ENCODE measurements at places on chromosomes 3 and 15.

DNA sequence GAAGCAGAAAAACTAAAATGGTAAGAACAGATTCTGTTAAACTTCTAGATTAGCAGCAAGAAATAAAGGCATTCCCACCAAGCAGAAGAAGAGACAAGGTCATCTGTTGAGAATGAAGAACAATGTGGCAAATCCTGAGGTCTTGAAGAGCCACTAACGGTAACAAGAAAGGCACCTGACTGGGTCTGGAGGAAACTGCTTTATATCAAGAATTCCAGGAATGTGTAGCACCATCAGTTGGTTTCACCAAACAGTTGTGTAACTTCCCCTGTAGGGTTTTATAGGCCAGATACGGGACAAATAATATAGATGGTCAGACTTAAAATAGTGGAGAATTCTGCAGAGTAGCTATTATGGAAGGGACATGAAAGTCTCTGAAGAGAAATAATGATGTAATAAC lies 57.3 kb downstream of the ACAP2 start:
- DNase-seq: no peak

DNA sequence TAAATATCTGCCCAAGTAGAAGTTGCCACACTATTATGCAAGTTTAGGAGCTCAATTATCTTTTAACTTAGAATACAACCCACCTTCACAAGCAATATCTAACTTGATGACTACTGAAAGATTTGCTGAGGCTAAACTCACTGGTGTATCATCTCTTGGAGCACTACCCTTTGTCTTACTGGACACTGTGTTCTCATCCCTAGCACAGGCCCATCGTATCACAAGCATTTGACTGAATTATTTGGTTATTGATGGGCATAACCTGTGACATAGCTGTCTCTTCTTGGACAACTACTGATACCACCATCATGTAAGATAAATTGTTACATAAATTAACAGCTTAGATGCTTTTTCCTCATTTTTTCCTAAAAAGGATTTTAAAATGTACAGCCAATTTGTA lies 216.2 kb upstream of the THBS1 start:
- no peak for DNase-seq

DNA sequence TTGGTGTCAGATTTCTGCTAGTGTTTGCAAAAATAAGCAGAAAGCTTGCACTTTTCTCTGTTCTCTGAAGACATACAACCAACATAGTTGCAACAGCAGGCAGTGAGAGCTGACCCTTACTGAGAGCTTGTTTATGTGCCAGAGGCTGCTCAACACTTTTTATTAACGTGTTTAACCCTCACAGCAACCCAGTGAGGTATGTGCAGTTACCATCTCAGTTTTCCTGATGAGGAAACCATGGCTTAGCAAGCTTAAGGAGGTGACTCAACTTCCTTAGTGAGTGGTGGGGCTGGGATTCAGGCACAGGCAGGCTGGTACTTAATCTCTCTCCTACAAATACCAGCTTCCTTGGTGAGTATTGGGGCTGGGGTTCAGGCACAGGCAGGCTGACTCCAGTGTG lies 158.1 kb upstream of the CTDSPL start:
- no peak for DNase-seq

DNA sequence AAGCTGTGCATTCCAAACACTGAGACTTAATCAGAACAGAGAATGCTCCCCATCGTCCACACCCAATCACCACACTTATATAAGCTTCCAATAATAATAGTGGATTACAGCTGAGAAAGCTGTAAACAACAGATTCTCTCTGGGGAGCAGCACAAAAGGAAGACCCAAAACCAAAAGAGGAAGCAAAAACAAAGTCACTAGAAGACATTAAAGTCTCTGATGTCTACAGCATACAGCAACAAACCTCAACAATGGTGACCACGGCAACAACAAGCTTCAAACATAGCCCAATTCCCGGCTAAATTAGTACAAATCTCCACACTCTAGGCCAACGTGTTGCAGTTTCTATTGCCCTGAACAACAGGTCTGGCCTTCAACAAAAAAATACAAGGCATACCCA lies 37.7 kb downstream of the ZDHHC23 start:
- DNase-seq: no peak

- no peak for DNase-seq
Measured at GRCh38 chr15:66864871-66865281, 162.8 kb downstream of the SMAD6 start.

DNA sequence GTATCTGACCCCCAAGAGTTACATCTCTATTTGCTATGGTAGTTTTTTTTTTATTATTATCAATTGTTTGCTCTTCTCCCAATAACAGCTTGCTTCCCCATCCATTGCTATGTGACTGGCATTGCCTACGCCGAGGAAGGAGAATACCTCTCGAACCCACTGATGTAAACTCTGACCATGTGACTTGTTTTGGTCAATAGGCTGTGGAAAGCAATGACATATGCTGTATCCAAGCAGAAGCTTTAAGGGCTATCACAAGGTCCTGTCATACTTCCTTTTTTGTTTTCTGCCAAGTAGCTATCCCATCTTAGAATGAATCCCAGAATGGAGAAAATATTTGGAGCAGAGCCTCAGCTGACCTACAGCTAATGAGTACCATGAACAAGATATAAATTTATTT lies 111.0 kb upstream of the FRMD4B start:
- DNase-seq: no peak

GRCh38 chr3:78177780-78178179 lies 1137.9 kb downstream of the ROBO2 start:
- no peak for DNase-seq

DNA sequence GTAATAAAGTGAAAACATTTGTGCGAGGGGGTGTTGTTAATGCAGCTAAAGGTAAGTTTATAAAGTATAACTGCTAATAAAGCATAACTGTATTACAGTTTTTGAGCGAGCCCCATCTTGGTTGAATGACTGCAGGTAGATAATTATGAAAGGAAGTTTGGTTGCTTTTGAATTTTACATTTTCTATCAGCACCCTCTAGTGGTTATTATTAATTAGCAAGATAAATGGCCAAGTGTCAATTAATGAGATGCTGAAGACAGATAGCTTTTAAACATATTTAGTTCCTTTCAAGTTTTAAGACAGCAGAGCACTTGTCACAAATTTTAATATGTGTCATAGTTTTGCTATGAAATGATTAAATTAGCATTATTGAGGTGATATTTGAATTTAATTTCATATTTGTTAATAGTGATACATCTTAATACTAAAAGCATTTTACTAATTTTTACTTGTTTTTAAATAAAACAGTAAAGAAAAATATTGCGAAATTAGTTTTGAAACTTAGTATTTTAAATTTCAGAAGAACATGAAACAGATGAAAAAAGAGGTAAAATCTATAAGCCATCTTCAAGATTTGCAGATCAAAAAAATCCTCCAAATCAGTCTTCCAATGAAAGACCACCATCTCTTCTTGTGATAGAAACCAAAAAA lies 15.1 kb downstream of the U2SURP start:
- DNase-seq: no peak

GRCh38 chr3:43286115-43286840 lies at the start of gene SNRK:
Gene SNRK (plus strand): TSS chr3:43286540. CDS start chr3:43303204, 16,664 bp downstream.
- DNase-seq: peak; percentile 93

DNA sequence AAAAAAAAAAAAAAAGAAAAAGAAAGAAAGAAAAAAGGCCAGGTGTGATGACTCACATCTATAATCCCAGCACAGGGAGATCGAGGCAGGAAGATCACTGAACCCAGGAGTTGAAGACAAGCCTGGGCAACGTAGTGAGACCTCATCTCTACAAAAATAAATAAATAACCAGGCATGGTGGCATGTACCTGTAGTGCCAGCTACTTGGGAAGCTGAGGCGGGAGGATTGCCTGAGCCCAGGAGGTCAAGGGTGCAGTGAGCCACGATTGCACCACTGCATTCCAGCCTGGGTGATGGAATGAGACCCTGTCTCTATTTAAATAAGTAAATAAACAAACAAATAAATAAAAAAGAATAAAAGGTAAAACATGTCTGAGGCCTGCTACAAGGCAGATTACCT lies 39.3 kb upstream of the LACTB start:
- no peak for DNase-seq

DNA sequence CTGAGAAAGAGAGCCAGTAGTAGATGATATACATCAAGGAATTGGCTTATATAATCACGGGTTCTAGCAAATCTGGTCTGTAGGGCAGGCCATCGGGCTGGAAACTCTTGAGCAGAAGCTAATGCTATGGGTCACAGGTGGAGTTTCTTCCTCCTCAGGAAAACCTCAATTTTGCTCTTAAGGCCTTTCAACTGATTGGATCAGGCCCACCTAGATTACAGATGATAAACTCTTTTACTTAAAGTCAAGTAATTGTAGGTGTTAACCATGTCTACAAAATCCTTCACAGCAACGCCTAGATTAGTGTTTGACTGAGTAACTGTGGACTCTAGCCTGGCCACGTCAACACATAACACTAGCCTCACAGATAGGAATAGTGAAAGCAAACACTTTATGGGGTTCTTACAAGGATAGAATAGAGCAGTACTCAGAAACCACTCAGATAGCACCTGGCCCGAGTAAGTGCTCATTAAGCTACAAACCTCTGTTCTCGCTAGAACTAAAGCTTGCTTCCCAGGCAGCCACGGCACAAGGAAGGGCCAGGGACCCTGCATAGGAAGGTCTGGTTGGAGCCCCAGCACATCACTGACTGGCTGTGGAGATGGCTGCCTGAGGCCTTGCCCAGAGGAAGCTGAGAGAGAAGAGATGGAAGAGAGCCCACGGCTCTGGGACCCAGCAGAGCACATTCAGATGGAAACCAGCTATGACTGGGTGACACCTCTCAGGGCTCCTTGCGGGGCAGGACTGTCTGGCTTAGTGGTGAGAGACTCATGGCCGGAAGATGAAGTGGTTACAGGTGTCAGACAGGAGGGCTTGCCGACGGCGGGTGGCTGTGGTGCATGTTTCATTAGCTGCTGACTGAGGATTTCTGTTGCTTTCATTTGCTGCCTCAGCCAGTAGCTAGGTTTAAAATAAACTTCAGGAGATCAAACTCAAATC lies 202.5 kb upstream of the TLE3 start:
- no peak for DNase-seq

- no peak for DNase-seq
Measured at GRCh38 chr15:41495736-41496599, 2.3 kb downstream of the ITPKA start.

GRCh38 chr15:73927003-73927475 lies 777 bp downstream of the LOXL1 start:
- DNase-seq: no peak

GRCh38 chr15:96406701-96407100 lies 76.2 kb downstream of the NR2F2 start:
- DNase-seq: no peak

DNA sequence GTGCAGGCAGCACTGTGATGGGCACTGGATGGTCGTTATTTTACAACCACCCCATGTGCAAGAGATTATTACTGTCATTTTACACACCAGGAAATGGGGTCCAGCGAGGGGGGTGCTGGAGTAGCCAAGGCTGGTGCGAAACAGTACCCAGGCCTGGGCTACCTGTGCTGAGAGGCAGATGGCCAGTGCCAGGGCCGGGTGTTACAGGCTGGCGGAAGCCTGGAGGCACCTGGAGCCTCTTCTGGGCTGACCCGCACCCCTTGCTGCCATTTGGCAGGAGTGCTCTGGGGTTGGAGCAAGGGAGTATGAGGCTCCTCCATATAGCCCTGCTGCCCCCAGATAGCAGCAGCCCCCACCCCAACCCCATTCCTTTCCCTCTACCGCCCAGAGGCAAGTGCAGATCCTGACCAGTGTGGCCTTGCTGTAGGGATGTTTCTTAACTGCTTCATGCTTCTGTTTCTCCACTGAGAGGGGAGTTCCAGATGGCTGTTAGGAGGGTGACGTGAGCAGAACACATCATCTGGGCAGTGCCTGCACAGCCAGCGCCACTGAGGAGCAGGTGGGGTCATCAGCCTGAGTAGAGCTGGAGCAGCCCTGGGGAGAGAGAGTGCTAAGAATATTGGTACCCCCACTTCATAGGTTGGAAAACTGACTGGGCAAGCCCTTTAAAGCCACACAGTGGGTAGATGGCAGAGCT lies 15.3 kb downstream of the SNX33 start:
- DNase-seq: no peak

- DNase-seq: no peak
Measured at GRCh38 chr15:67100801-67101581, 35.6 kb downstream of the SMAD3 start.

- DNase-seq: peak; percentile 79
Measured at GRCh38 chr15:101578443-101578894, 73.7 kb downstream of the TM2D3 start.

GRCh38 chr15:39451121-39451688 lies 129.7 kb upstream of the THBS1 start:
- DNase-seq: no peak

GRCh38 chr15:86322629-86323028 lies 243.0 kb downstream of the AGBL1 start:
- DNase-seq: no peak

- no peak for DNase-seq
Measured at GRCh38 chr3:23000371-23000770, 202.8 kb upstream of the UBE2E2 start.

- no peak for DNase-seq
Measured at GRCh38 chr3:49533786-49534519, 20.3 kb upstream of the BSN start.

GRCh38 chr15:45048794-45049631 lies 26.0 kb downstream of the SORD start:
- DNase-seq: no peak

DNA sequence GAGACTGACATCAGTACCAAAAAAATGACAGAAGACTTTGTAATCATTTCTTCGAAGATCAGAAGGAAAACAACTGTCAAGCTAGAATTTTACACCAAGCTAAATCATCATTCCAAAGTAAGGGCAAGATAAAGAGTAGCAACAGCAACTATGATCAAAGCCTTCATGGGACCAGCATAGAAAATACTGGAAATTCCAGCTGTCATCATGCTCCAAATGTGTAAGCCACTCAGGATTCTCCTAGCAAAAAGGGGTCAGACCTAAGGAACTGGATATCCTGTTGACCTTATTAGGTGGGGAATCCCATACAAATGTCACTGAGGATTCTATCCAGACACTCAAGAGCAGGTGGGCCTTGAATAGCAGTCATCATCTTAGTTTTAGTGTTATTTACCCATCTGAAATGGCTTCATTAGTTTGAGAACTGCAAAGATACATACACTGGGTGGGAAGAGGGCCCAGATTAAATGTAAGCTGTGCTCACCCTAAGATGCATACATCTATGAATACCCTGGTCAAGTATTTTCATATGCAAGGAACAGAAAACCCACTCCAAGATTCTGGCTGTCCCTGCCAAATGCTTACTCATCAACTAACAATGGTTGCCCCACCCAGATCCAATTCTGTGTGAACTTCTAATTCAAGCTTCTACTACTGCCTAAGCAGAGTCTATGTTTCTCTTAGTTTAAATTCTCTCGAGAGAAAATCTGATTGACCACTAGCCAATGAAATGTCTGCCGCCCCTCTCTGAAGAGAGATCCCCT lies 33.5 kb downstream of the CLDN18 start:
- DNase-seq: no peak

DNA sequence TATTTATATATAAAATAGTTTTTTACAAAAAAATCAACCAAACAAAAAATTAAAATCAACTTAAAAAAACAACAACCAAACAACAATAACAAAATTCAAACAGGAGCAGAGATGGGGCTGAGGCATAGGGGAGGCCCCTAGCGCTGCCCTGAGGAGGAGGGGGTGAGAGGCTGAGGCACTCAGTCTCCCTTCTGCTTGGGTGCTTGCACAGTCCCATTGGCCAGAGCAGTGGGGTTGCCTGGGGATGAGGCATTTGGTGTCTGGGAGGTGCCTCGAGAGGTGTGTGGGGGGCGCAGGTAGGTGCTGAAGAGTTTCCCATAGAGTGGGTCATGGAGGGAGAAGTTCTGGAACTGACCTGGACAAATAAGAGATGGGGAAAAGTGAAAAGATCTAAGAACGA lies 8.0 kb downstream of the LPCAT4 start:
- no peak for DNase-seq

GRCh38 chr3:98567666-98568270 lies 25.6 kb downstream of the CPOX start:
- DNase-seq: no peak

Measured in COLO829 (cell line).